ENCODE measurements at places on chromosomes 7 and 10. TPM values are rescaled to one million over a fixed set of nuclear protein-coding genes. Genes with fewer than 3 reads are reported as not detected.

DNA sequence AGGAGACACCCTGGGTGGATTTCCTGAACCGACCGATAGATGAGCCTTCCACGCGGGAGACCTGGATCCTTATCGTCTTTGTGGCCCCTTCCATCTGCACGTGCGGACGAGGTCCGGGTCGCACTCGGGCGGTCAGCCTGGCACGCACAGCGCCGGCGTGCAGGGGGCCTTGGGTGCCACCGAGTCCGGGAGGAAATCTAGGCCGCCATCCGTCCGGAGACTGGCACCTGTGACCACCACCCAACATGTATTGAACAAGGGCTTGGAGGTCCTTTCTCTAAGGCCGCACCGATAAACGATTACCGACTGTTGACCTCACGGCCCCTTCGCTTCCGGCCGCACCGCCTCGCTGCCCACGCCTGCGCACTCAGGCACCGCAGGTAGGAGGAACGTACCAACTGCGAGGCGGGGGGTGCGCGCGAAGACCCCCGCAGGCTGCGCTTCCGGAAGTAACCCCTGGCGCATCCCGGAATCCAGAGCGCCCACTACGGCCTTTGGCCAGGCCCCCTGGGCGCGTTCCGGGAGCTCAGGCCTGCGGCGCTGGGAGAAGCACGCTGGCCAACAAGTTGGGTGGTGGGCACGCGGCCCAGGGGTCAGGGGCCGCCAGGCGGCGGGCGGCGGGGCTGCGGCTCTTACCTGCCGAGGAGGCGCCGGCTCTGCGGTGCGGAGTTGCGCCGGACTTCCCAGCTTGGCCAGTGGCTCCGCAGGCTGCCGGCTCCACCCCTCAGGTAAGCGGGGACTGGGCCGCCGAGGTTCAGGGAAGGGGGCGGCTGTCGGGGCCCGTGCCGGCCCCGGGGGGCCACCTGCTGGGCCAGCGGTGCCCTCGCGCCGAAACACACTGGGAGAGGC, at the start of the genes ACTR3C and LRRC61:
Gene ACTR3C (minus strand): TSS at position 713 of the 849 bp plus-strand sequence. CDS start 28,249 bp downstream, outside the sequence.
Gene LRRC61 (plus strand): TSS at position 523 of the 849 bp plus-strand sequence. CDS start 13,507 bp downstream, outside the sequence.
- no peaks in the 10 kb centered on the region for H3K27me3 ChIP-seq
- peak within 1 kb of the TSS; percentile 47 for H3K4me3 ChIP-seq
- no peaks in the 10 kb centered on the region for H3K4me1 ChIP-seq
- DNase-seq, result peak; percentile 64
- H3K36me3 ChIP-seq, result no peaks in the 10 kb centered on the region
- peak within 1 kb of the TSS; percentile 92 for H3K27ac ChIP-seq

DNA sequence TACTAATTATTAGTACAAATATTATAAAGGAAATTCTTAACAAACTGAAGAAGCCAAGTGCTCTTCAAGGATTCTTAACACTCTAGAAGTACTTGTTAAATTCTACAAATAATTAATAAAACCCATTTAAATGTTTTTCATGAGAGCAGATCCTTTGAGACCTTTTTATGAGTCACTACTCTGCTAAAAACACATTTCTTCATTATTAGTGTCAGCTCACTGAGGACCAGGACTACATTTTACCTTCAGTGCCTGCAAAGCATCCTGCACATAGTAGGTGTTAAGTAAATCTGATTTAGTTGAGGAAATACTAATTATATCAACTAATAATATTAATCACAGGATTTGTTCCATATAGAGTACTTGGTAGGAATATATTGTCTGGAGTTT, 273.6 kb downstream of the PHTF2 start:
- H3K27me3 ChIP-seq, result no peaks in the 10 kb centered on the region
- no peak overlapping the region for H3K4me3 ChIP-seq
- H3K27ac ChIP-seq, result no peak overlapping the region
- no peaks in the 10 kb centered on the region for H3K36me3 ChIP-seq
- no peak for DNase-seq

DNA sequence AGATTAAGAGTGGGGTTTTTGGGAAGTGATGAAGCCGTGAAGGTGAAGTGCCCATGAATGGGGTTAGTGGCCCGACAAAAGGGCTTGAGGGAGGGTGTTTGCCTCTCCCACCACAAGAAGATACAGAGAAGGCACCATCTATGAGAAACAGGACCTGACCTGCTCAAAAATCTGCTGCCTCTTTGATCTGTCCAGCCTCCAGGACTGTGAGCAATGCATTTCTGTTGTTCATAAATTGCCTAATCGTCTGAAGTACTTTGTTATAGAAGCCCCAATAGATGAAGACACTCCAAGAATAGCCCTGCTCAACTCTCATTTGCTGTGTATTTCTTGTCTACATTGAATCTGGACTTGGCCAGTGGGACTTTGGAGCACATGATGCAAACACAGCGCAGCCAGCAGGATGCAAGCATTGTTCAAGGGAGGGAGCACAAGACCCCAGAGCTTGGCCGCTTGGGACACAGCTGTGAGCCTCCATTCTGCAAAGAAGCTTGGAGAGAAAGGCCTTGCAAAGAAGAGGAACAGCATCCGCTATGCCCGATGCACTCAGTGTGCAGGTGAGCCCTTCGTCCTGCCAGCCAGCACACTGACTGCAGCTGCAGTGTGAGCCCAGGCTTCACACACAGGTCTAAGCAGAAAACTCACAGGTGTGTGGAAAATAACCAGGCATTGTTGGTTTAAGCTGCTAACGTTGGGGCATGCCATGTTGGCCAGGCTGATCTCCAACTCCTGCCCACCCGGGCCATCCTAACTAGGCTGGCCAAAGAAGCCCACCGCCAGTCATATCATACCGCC, 73.2 kb upstream of the KLF6 start:
- H3K27ac ChIP-seq, result no peak overlapping the region
- H3K36me3 ChIP-seq, result no peaks in the 10 kb centered on the region
- DNase-seq, result no peak
- no peaks in the 10 kb centered on the region for H3K27me3 ChIP-seq

DNA sequence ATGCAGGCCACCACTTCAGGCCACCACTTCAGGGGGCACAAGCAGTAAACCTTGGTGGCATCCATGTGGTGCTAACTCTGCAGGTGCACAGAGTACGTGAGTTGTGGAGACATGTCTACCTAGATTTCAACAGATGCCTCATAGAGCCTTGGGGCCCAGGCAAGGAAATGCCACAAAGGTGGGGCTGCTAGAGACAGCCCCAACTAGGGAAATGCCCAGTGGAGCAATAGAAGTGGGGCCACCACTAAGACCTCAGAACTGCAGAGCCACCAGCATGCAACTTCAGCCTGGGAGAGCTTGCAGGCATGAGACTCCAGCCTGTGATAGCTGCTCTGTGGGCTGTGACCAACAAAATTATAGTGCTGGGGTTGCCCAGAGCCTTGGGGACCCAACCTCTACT, 107.6 kb downstream of the DNAJC1 start:
- H3K4me1 ChIP-seq, result no peaks in the 10 kb centered on the region
- no peaks in the 10 kb centered on the region for H3K36me3 ChIP-seq
- no peak overlapping the region for H3K27ac ChIP-seq
- no peak overlapping the region for H3K4me3 ChIP-seq
- no peaks in the 10 kb centered on the region for H3K27me3 ChIP-seq

DNA sequence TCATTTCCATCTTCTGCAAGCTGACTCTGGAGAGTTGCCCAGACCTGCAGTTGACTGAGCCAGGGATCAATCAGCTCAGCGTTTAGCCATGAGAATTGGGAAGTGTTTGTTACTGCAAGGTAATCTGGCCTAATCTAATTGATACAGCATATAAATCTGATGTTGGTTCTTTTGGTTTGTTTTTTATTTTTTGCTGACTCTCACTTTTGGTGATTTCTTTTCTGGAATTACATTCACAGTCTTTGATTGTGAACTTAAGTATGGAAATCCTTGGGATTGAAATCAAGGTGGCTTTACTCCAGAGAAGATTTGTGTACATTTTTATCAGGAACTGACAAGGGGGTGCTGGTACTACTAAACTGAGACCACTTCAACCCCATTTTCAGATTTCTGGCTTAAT, 1.7 kb upstream of the GIMAP6 start:
- H3K4me1 ChIP-seq, result no peaks in the 10 kb centered on the region
- DNase-seq, result no peak
- H3K4me3 ChIP-seq, result no peak overlapping the region
- no peaks in the 10 kb centered on the region for H3K36me3 ChIP-seq

- no peaks in the 10 kb centered on the region for H3K4me1 ChIP-seq
- H3K27me3 ChIP-seq, result no peaks in the 10 kb centered on the region
- no peaks in the 10 kb centered on the region for H3K36me3 ChIP-seq
- DNase-seq, result no peak
Measured at GRCh38 chr7:111112439-111112838, 21.5 kb downstream of the LRRN3 start.

GRCh38 chr7:122989577-122989976, 5.9 kb downstream of the TAS2R16 start:
- DNase-seq, result no peak
- no peak overlapping the region for H3K4me3 ChIP-seq
- no peaks in the 10 kb centered on the region for H3K27me3 ChIP-seq
- H3K4me1 ChIP-seq, result no peaks in the 10 kb centered on the region

GRCh38 chr10:70057306-70057705, 4.7 kb downstream of the MACROH2A2 start:
- no peaks in the 10 kb centered on the region for H3K27me3 ChIP-seq
- no peak overlapping the region for H3K27ac ChIP-seq
- no peaks in the 10 kb centered on the region for H3K36me3 ChIP-seq
- no peak overlapping the region for H3K4me3 ChIP-seq
- DNase-seq, result no peak
- no peaks in the 10 kb centered on the region for H3K4me1 ChIP-seq

- H3K4me1 ChIP-seq, result peaks cover 11% of the 10 kb centered on the region
- H3K4me3 ChIP-seq, result peak overlapping the region; percentile 30
- no peaks in the 10 kb centered on the region for H3K27me3 ChIP-seq
- no peak for DNase-seq
Measured at GRCh38 chr10:76035206-76036110, 604.0 kb downstream of the LRMDA start.

GRCh38 chr10:101656890-101657289, 38.1 kb downstream of the FBXW4 start:
- no peak for DNase-seq
- H3K27ac ChIP-seq, result no peak overlapping the region
- H3K36me3 ChIP-seq, result no peaks in the 10 kb centered on the region
- H3K4me3 ChIP-seq, result no peak overlapping the region

GRCh38 chr7:66247380-66248078, 42.4 kb downstream of the TPST1 start:
- H3K4me1 ChIP-seq, result no peaks in the 10 kb centered on the region
- H3K27me3 ChIP-seq, result no peaks in the 10 kb centered on the region
- no peak for DNase-seq
- H3K36me3 ChIP-seq, result no peaks in the 10 kb centered on the region
- H3K4me3 ChIP-seq, result no peak overlapping the region

DNA sequence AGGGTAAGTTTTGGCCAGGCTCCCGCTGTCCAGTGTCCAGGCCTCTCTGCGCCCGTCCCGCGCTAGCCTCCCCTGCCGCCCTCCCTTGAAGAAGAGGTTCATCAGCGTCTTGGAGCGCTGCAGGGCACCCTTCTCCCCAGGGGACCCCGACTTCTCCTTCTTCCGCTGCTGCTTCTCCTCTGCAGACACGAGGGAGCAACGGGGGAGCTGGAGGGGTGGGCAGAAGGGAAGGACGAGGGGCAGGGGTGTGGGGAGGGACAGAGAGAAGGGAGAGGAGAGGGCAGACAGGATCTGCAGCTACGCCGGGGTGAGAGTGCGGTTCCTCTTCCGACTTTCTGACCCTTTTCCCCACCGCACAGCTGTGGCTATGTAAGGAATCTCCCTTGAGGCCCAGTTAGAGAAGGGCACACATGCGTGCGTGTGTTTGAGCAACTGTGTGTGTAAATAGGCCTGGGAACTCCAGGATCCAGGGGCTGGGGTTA, 12.8 kb downstream of the PDZD7 start:
- no peak overlapping the region for H3K27ac ChIP-seq
- H3K4me3 ChIP-seq, result no peak overlapping the region
- no peaks in the 10 kb centered on the region for H3K36me3 ChIP-seq
- H3K27me3 ChIP-seq, result no peaks in the 10 kb centered on the region

GRCh38 chr10:9807846-9808245, 1209.8 kb upstream of the CELF2 start:
- no peak for DNase-seq
- no peaks in the 10 kb centered on the region for H3K36me3 ChIP-seq
- no peaks in the 10 kb centered on the region for H3K4me1 ChIP-seq
- H3K27ac ChIP-seq, result no peak overlapping the region

- H3K36me3 ChIP-seq, result no peaks in the 10 kb centered on the region
- H3K27ac ChIP-seq, result no peak overlapping the region
- H3K4me1 ChIP-seq, result no peaks in the 10 kb centered on the region
- no peaks in the 10 kb centered on the region for H3K27me3 ChIP-seq
- H3K4me3 ChIP-seq, result peak overlapping the region; percentile 87
Measured at GRCh38 chr10:28680358-28680752, 3.0 kb downstream of the BAMBI start.

DNA sequence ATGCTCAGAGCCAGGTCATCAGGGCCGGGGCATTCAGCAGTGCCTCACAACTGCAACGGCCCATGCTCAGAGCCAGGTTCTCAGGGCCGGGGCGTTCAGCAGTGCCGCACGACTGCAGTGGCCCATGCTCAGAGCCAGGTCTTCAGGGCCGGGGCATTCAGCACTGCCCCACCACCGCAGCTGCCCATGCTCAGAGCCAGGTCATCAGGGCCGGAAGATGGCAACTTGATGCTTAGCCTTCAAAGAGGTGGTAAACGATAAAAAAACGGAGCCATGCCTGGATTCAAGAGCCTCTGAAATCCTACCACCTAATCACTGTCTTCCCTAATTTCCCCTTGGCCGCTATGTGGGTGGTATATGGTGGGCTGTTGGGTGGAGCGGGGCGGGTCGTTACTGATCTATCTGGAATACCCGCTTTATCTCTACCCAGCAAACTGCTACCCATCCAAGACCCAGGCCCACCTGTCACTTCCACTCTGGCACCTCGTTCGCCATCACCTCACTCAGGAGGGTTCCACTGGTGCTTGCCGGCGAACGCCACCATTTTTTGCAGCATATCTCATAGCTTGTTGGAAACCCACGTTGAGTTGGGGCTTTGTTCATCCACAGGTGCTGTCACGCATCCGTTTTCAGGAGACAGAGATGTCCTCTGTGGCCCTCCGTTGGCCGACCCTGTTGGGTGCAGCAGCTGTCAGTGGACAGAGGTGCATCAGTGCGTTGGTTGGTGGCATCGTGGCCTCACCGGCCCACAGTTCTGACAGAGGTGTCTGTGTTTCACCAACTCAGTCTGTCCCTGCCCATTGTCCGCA, 221.1 kb downstream of the EBF3 start:
- no peaks in the 10 kb centered on the region for H3K27me3 ChIP-seq
- no peaks in the 10 kb centered on the region for H3K4me1 ChIP-seq
- H3K27ac ChIP-seq, result no peak overlapping the region
- DNase-seq, result no peak
- H3K36me3 ChIP-seq, result no peaks in the 10 kb centered on the region

DNA sequence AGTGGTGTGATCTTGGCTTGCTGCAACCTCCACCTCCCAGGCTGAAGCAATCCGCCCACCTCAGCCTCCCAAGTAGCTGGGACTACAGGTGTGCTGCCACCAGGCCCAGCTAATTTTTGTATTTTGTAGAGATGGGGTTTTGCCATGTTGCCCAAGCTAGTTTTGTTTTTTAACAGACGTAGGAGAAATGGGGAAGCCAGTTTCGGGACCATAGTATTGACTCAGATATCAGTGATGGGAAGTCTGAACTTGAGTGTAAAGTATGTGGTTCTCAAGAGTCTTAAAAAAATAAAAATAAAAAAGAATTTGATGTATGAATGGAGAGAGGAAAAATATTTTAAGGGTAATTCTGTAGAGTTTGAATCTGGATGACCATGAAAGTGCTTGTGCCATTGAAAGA, 34.2 kb downstream of the SP4 start:
- H3K27ac ChIP-seq, result no peak overlapping the region
- H3K4me1 ChIP-seq, result no peaks in the 10 kb centered on the region
- no peaks in the 10 kb centered on the region for H3K36me3 ChIP-seq
- no peaks in the 10 kb centered on the region for H3K27me3 ChIP-seq
- H3K4me3 ChIP-seq, result no peak overlapping the region

KCP gene
- total RNA-seq, result 2.2 TPM

MLXIPL gene
- 10.4 TPM for total RNA-seq

A1CF gene
- not detected for total RNA-seq

INHBA gene
- 2.0 TPM for total RNA-seq

Measured in breast epithelium (tissue), 4 donors.